NCI-H446 treated with DMSO at 0.1 percent for 48 hours (cell line): ENCODE measurements at places on chromosomes 2 and 18.

DNA sequence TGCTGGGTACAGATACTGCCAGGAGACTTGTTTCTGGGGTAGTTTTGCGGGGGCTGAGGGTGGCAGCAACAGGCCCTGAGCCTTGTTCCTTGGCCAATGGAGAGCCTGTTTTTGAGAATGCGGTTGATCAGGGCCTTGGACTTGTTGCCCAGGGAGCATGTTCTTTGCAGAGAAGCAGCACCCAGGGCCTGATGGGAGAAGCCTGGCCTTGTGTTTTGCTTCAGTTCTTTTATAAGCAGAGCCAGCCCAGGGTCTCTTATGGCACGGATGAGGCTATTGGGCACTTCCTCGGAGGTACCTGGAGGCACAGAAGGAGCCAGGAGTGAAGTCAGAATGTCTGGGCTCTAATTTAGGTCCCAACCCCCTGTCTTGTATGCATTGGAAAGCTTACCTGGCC lies 85.1 kb upstream of the MCFD2 start:
- no peak for DNase-seq

DNA sequence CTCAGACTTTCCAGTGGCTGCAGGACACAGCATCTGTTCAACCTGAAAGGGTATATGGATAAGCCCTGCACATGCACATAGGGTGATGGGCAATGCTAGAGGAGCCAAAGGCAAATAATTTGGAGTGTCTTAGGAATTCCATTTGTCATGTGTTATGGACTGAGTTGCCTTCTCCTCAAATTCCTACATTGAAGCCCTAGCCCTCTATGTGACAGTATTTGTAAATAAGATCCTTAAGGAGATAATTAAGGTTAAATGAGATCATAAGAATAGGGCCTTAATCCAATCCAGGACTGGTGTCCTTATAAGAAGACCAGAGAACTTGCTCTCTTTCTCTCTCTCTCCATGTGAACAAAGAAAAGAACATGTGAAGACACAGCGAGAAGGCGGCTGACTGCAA lies 42.9 kb upstream of the CREG2 start:
- DNase-seq = no peak

- DNase-seq = no peak
Measured at GRCh38 chr2:146870691-146871090, 974.1 kb upstream of the ACVR2A start.

DNA sequence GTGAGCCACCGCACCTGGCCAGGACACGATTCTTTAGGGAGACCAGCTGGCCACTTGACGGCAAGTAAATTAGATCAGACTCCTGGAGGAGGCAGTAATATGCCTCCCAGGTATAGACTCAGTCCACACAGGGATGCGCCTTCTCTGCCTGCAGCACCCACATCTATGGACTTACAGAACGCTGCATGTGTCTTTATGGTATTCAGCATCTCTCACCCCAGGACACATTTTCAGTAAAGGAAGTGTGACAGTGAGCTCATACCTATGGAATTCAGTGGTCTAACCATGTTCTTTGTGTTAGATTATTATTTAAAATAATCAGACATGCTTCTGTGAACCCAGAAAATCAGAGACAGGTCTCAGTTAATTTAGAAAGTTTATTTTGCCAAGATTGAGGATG lies 5.9 kb upstream of the NARS1 start:
- no peak for DNase-seq

DNA sequence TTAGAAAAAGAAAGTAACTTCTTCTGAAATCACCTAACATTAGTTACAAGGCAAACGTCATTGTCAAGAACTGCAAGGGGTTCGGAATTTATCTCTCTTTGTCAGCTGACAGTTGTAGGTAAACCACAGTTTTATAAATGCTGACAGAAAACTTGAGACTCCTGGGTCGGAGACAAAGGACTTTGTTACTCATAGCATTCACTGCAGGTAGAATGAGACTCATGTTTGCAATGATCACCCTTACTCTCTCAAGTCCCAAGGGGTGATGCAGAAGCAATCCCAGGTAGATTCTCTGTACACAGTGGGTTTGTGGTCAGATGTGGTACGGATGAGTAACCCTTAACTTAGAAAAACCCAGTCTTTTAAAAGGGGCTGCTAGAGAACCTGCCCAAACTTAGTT lies 757.8 kb downstream of the TRIB2 start:
- no peak for DNase-seq

- DNase-seq = no peak
Measured at GRCh38 chr18:62751341-62751821, 36.0 kb downstream of the PHLPP1 start.

DNA sequence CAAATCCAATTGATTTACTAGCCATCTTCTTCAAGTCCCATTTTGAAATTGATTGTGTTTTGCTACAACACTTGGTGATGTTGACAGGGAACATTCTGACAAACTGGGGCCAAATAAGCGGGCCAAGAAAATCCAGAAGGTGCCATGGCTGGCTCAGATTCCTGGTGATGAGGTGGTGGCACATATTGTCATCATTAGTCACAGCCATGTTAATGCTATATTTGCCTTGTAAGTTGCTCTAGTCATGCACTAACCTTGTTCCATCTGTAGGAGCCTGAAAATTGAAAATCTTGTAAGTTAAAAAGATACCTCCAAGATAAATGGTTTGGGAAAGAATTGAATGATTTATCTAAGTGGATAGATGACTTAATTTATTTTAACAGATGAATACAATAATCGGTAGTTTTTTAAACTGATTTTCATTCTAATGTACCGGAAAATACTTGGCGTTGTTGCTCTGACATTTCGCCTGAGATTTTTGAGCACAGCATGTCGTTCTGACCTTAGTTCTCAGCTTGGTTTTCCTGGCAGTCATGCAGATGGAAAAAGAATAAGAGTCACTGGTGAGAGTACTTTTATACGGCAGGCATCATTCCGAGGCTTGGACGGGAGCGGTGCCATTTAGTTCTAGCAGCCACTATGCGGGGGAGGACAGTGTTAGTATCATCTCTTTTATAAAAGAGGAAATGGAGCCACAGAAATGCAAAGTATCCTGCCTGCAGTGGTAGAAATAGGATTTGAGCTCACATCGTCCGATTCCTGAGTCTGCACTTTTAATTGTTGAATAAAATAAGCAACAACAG lies 133.9 kb downstream of the ZNF532 start:
- DNase-seq = peak; percentile 81

DNA sequence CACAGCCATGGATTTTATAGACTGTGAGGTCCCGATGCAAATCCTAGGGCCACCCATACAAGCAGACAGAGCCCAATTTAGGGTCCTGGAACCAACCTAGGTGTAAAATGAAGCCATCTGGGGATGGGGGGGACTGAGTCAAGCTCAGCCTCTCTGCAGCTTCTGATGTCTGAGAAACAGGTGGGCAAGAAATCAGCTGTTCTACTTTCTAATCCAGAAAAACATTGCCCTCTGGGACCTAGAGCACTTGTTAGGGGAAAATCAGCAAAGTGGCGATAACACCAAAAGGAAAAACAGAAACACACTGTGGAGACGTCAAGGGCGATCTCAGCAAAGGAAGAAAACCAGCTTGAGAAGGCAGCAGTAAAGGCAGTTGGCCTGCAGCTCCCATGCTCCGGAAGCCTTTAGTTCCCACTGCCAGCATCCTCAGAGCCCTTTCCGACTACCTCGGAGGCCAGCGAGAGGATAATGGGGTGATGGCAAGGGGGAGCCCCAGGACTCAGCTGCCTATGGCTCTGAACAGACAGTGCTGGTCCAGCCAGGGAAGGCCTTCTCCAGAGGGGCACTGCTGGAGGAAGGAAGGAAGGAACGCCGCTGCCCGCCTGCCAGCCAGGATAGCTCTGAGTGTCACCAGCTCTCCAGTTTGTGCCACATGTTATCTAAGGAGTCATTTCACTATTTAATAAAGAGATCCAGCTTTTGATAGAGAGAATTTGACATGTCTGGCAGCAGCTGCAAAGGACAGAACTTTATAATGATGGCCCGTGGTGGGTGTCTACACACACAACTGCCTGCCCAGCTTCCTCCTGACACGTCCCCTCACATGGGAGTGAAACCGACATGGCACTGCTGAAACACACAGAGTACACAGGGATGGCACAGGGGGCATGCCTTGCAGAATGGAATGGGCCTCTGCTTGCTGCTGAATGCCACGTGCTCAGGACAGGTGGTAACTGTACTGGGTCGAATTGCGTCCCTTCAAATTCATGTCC lies 37.7 kb downstream of the HS1BP3 start:
- DNase-seq = no peak

- DNase-seq = peak; percentile 29
Measured at GRCh38 chr2:177165721-177166711, 46.6 kb upstream of the HNRNPA3 start.

DNA sequence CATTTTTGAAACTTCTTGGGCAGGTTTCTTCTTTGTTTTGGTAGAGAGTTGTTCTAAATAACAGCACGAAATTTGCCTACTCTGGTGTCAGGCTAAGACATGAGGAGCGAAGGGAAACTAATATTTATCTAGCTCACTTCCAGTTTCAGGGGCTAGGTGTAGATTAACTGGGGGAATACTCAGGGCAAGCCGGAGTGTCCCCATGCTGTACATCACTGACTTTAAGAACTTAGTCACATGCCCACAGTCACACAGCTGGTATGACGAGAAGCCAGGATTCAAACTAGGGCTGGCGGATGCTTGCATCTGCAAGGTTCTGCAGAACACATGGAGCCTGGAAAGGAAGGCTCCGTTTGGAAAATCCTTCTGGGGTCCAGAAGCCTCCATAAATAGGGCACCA lies 133.3 kb downstream of the ALPK2 start:
- no peak for DNase-seq

GRCh38 chr2:43100883-43101662 lies 125.3 kb downstream of the ZFP36L2 start:
- DNase-seq = no peak

DNA sequence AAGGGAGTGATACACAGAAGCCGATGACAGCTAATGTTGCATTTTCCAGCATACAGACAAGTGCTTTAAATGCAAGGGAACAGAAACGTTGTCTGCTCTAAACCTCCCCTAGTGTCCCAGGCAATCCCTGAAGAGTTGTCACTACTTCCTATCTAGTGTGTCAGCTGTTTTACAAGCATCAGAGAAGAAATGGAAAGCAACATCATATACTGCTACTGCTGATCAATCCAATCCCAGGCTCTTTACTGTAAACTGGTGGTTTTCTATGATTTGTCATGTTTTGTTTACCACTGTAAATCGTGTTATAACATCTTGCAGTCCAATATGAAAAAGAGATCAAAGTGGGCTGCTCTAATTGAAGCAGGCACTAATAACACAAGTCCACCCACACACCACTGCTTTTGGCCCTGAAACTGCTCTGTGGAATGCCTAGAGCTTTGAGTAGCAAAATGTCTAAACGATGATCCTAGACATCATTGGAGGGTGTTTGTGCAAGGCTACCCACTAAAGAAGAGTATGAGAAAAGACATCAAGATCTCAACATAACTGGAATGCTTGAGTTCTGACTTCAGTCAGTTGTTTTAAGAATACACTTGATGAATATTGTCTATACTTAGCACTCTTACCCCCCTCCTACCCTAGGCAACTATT lies 18.1 kb upstream of the ROCK1 start:
- no peak for DNase-seq

GRCh38 chr2:239222312-239222660 lies 178.5 kb downstream of the HDAC4 start:
- DNase-seq = peak; percentile 57

GRCh38 chr2:238344517-238344916 lies 24.2 kb downstream of the TRAF3IP1 start:
- DNase-seq = no peak

GRCh38 chr2:138086576-138086975 lies 122.3 kb downstream of the HNMT start:
- DNase-seq = peak; percentile 81

- peak; percentile 74 for DNase-seq
Measured at GRCh38 chr2:206800506-206801417, 35.4 kb downstream of the FASTKD2 start.

DNA sequence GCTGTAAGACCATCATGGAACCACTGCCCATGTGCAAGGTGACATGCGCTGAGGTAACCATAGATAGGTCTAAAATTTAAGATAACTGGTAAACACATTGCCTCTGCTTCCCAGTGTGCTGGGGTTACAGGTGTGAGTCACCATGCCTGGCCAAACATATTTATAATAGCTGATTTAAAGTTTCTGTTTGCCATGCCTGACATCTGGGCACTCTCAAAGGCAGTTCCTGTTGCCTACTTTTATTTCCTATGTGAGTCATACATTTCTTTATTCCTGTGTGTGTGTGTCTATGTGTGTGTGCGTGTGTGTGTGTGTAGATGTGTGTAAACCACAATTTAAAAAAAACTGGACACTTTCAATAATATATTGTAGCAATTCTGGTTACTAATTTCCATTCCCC lies 415.2 kb upstream of the NETO1 start:
- DNase-seq = no peak

DNA sequence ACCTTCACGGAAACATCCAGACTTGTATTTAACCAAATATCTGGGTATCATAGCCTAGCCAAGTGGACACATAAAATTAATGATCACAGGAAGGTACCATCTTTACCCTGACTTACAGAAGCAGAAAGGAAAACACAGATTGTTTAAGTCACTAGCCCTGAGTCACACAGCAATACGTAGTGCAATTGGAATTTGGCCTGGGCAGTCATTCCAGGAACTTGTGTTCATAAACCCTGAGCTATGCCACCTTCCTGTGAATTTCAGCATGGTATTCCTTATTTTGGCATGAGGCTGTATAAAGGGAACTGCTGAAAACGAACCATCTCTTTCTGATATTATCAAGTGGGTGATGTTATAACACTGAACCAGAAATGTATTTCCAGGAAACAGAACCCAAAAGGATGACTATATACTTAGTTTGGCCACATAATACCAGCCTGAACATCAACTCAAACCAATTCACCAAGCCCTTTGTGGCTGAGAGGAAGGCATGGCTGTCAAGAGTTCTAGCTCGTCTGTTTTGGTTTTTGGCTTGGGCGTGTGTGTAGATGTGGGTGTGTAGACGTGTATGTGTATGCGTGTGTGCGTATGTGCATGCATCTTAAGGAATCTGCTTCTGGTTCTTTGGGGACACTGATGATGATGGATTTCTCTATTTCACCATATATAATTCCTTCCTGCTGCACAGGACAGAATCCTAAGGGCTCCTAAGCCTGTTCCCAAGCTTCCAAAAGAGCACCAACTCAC lies 533.4 kb upstream of the ID2 start:
- no peak for DNase-seq

- DNase-seq = no peak
Measured at GRCh38 chr2:147945660-147946059, 74.9 kb downstream of the ORC4 start.

DNA sequence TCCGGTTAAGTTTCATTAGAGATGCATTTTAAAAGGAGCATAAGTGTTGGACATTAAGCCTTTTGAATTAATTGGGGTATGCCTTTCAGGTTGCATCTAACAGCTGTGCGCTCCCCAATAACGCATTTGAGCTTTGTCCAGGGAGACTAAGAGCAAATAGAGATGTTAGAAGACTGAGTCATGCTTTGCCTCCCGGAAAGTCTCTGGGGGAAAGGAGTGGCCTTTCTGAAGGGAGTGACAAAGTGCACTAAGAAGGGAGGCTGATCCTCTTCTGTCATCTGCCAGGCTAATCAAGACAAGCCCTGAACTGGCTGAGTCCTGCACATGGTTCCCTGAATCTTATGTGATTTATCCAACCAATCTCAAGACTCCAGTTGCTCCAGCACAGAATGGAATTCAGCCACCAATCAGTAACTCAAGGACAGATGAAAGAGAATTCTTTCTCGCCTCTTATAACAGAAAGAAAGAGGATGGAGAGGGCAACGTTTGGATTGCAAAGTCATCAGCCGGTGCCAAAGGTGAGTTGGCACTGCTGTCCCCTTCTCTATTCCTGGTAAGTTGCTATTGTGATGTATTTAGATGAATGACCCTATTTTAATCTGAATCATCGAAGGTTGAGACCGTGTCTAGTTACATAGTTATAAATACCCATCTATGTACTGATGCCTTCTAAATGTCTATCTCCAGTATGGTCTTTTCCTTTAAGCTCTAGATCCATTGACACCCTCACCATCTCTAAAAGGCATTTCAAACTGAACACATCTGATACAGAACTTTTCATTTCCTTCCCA lies 12.1 kb downstream of the TTL start:
- no peak for DNase-seq
